ENCODE measurements at places on chromosomes 7 and 10.

DNA sequence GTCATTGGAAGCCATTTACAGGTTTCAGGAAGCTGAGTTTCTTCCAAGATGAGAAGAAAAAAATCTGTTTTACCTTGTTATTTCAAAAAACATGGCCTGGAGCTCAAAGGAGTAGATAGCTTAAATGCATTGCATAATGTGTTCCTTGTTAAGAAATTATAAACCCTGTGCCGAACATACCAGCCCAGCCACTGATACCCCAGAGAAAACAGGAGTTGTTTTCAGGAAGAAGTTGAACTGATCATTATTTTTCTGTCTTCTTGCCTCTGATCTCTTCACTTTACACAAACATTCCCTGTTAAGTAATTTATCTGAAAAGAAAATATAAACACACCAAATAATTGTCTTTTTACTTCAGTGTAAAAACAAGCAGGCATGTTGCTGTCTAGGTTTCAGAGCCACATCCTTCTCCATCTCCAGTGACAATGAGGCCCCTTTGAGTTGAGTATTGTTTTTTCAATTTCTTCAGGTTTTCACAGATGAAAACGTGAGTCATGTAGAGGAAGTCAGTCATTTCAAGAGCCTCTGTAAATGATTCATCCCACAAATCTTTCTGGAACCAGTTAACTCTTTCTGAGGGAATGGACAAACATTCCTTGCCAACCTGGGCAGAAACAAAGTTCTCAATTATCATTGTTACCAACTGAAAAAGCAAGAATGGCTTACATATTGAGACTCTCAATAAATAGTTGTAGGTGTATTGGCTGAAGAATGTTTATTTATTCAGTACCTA is 244.2 kb downstream of the IPMK start:
- no peak for DNase-seq

DNA sequence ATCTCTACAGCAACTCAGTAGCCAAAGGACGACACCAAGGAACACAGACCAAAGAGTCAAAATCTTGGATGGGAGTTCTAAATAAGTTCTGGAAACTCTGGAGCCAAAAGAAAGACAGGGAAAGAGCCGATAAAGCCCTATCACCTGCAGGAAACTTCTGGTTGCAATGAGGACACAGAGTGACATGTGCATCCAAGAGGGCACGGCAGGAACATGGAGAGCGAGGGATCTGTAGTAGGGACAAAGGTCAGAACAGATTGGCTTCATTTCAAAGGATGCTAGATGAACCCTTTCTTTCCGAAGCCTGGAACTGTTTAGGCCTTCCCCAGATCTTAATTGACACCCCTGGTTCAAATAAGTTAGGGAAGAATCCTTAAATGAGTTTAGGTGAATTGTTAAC is 39.5 kb downstream of the CACNA2D1 start:
- DNase-seq, result no peak

GRCh38 chr7:901388-902154 is 25.2 kb downstream of the GET4 start:
- DNase-seq, result peak; percentile 100

DNA sequence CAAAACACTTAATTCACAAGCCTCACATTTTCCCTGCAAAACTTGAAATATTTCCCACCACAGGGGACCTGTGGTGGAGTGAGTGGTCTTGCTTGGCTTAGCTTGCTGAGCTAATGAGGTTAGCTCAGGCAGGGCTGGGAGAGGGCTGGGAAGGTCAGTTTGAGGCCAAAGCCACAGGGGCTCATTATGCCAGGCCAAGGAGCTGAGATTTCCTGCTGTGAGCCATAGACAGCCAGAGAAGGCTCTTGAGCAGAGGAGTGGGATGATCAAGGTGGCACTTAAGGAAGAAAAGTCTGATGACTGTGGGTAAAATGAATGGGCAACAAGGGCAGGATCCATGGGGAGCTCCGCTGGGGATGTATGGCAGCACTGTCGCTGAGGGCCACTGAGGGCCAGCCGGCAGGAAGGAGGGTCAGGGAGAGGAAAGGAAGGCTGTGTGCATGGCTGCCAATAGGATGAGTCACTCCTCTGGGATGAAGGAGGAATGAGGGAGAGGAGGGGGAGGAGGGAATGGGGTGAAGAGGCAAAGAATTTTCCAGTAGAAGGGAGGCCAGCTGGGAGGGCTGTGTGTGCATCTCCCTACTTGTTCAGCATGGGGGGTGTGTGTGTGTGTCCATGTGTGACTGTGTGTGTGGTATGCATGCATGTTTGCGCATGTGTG is 18.7 kb upstream of the ZNF488 start:
- DNase-seq, result no peak

- DNase-seq, result no peak
Observed at GRCh38 chr10:77784856-77785255, 141.7 kb downstream of the DLG5 start.

DNA sequence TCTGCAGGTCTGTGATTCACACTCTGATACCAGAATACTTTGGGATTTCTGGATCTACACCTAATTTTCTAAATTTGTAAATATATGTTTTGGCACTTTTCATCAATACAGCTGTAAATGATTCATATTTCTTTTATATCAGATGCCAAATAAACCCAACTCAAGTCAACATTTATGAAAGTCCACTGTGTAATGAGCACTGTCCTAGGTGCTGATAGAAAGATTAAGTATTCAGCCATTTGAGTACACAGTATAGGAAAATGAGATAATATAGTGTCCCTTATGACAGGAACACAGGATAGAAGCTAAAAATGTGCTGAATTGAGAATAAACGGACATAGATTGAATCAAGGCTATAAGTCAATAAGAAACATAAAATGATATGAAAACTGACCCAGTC is 6.4 kb downstream of the ANXA7 start:
- DNase-seq, result no peak

GRCh38 chr7:27910326-27910725 is 170.4 kb downstream of the TAX1BP1 start:
- no peak for DNase-seq

DNA sequence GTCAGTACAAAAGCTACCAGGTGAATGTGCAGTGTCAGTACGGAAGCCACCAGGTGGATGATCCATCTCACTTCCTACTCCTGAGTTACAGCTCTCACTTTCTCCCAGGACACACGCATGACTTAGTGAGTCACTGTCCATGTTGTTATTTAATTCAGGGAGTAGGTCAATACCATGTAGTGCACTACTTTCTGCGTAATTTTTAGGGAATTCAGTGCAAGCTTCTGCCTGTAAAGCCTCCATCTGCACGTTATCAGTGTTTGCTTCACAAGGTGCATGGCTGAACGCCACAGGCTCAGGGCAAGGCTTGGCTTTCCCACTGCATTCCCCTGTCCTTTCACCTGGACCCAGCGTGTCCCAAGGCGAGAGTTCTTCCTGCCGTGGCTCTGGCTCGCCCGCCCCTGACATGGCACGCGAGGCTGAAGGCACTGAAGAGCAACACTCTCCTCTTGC is 59.5 kb downstream of the LARP4B start:
- DNase-seq, result no peak

DNA sequence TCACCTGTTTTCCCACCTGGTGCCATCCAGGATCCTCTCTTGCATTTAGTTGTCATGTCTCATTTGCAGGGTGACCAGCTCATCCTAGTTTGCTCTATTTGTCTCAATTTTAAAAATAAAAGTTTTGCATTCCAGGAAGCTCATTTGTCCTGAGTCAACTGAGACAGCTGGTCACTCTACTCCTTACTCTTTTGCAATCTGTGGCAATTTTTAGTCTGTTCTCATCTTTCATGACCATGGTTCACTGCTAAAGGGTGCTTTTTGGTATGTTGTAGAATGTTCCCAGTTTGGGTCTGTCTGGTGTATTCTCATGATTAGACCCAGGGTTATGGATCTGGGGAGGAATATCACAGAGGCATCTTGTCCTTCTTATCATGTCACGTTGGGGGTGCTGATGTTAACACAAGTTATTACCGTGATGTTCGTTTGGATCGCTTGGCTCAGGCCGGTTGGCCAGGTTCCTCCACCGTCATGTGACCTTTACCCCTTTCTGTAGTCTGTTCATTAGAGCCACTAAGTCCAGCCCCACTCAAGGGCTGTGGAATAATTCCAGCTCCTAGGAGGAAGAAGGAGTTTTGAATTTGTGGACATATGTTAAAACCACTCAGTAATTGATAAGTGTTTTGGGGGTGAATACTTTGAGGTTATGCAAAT is 103.3 kb upstream of the IGFBP3 start:
- DNase-seq, result no peak

DNA sequence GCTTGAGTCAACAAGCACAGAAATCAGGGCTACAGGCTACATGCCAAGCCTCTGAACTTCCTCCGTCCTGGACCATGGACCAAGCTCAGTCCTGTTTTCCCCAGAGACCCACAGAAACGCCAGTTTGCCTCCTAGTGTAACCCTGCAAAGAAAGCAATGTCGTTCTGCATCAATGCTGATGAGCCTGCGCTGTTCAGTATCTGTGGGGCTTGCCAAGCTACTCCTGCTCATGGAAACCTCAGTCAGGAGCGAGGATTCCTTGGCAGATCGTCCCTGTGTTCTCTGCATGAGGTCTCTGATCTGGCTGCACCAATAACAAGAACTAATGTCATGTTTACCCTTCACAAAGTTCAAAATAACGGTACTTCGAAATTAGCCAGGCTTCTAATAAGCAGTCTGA is 495.5 kb upstream of the C7orf33 start:
- DNase-seq, result no peak

DNA sequence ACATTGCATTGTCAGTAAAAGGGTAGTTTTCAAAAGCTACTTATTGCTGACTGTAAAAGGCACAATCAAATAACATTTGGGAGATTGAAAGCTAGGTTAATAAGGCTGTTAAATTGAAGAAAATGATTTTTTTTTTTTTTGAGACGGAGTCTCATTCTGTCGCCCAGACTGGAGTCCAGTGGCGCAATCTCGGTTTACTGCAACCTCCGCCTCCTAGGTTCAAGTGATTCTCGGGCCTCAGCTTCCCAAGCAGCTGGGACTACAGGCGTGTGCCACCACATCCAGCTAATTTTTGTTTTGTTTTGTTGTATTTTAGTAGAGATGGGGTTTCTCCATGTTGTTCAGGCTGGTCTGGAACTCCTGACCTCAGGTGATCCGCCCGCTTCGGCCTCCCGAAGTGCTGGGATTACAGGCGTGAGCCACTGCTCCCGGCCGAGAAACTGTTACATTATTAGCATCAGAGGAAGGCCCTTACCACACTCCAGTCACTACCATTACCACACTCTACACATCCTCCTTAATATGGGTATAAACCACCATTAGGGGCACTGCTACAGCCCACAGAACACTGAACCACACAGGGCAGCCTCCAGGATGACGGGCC is 1.0 kb downstream of the CYP51A1 start:
- no peak for DNase-seq

DNA sequence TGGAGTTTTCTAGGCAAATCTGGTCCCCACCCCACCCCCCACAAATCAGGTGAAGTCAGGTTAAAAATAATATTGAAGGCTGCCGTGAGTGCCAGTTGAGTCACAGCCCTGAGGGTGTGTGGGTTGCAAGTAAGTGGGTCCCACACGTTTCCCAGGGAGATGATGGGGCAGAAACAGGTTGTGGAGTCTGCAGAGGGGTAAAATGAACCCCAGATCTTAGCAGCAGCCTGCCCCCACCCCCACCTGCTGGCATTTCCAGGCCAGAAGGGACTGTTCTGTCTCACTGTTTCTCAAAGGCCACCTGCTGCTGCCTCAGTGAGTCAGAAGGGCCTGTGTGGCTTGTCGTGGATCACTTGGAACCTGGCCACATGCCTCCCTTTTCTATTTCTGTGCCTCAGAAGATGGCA is 59.8 kb upstream of the SMNDC1 start:
- no peak for DNase-seq

DNA sequence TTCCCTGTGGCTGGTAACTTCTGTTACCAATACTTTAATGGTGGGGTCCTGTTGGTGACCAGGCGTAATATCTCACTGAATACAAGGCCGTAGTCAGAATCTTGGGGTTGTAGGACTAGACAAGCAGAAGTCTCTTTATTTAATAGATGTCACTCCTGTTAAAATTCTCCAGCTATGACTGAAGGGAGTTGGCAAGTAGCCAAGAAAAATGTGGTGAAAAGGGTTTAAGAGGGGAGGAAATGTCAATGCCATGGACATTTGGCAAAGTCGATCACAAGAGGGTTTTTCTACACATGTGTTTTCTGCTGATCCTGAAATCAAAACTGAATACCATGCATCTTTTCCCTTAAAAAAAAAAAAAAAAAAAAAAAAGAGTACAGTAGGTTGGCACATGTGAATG is 533.5 kb downstream of the AUTS2 start:
- DNase-seq, result no peak

- no peak for DNase-seq
Observed at GRCh38 chr10:111491154-111491553, 414.3 kb downstream of the ADRA2A start.

DNA sequence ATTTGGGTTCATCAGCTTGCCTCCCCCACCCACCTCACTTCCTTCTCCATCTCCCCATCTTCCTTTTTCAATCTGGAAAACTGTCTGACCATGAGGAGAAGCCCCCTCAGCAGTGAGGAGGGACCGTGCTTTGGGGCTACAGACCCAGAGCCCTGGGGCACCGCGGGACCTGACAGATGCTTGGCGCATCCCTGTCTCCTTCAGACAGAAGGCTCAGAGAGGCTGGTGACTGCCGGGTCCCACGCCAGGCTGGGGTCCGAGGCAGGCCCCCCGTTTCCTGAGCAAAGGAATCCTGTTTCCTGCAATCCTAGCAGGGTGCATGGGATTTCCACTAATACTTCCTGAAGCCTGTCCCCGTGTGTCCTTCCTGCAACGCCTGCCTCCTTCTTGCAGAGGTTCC is 147.0 kb downstream of the FANK1 start:
- DNase-seq, result no peak

GRCh38 chr10:103850572-103850895 is 4.8 kb downstream of the SH3PXD2A start:
- no peak for DNase-seq

- DNase-seq, result no peak
Observed at GRCh38 chr7:145909991-145910513, 206.5 kb upstream of the CNTNAP2 start.

DNA sequence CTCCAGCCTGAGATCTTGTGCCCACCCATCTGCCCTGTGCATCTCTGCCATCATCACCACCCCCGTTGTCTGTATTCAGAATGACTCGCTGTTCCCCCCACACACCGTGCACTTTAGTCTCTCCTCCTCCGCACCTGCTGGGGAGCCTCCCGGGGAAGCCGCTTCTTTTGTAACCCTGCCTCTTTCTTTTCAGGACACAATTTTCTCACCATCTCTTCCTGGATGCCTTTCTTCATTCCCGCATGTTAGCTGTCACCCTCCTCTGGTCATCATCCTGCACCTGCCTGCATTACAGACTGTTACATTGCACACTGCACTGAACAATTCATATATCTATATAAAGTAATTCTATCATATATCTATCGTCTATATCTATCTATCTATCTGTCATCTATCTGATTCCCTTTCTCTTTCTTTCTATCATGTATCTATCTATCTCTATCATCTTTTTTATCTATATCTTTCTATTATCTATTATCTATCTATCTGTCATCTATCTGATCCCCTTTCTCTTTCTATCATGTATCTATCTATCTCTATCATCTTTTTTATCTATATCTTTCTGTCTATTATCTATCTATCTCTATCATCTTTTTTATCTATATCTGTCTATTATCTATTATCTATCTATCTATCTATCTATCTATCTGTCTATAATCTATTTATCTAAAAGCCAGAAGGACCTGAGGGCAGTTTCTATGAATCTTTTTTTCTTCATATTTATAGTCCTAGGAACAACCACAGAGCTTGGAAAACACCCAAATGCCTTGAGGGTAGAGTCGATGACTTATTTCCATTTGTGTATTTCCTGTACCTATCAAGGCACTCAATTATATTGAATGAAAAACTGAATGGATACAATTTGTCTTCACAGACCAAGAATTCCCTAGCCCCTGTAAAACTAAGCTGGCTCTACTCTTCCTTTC is 642.5 kb downstream of the ACTR3B start:
- no peak for DNase-seq
